ENCODE measurements at places on chromosomes 4 and X. TPM values are rescaled to one million over a fixed set of nuclear protein-coding genes. Genes with fewer than 3 reads are reported as not detected.

ZBTB33 gene
- 16.3 TPM for total RNA-seq

RAB9B gene
- 0.90 TPM for total RNA-seq

SHROOM2 gene
- total RNA-seq, result 8.1 TPM

SASH3 gene
- total RNA-seq, result not detected

XPNPEP2 gene
- not detected for total RNA-seq

IL3RA gene
- total RNA-seq, result not detected

GAGE12H gene
- not detected for total RNA-seq

NRK gene
- total RNA-seq, result 3.6 TPM

HAUS3 gene
- total RNA-seq, result 4.3 TPM

TMEM154 gene
- 0.18 TPM for total RNA-seq

GRCh38 chr4:185839770-185840169, 27.8 kb upstream of the SORBS2 start:
- DNase-seq, result peak; percentile 26

DNA sequence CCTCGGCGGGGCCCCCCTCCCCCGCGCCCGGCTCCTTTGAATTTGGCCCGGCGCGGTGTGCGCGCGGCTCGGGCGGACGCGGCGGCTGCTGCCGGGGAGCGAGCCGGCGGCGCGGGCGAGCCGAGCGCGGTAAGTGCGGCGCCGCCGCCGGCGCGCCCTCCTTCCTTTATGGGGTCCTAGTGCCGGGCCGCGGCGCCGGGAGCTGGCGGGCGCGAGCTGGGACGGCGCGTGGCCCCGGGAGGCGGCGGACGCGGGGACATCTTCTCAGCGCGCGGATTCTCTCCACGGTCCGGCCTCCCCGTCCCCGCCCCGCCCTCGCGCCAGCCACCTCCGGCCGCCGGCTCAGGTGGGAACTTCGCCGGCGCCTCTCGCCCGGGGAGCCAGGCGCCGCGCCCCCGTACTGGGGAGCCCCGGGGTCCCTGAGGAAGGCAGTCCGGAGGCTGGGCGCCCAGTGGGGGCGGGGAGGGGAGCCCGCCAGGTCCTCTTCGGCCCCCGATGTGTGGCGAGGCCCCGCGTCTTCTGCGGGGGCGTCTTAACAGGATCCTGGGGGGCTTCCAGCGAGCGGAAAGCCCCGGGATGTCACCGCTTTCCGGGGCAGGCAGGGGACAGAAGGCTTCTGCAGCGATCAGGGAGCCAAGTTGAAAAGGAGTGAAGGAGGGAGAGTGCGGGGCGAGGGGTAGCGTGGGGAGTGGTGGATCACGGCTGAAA, 98.4 kb upstream of the TENM3 start:
- DNase-seq, result peak; percentile 22

GRCh38 chrX:78886550-78886949, 58.6 kb upstream of the P2RY10 start:
- no peak for DNase-seq

DNA sequence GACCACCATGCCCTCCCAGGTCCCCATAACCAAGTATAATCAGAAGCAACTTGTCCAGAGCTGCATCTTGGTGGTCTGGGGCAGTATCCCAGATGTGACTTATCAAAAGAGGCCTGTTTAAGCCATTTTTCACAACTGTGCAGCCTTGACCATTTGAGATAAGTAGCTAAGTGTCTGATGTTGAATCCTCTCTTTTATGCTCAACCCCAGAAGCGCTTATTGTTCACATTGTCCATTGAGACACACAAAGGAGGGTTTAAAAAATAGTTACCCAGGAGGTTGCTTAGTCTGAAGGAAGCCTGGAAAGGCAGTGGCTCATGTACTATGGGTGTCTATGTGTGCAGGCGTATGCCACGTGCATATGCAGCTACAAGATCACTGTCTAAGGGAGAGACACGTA, 27.0 kb downstream of the ENPP6 start:
- DNase-seq, result no peak

GRCh38 chr4:9989918-9990635, 31.2 kb downstream of the SLC2A9 start:
- no peak for DNase-seq

GRCh38 chr4:142696334-142697122, 149.6 kb downstream of the INPP4B start:
- DNase-seq, result no peak

DNA sequence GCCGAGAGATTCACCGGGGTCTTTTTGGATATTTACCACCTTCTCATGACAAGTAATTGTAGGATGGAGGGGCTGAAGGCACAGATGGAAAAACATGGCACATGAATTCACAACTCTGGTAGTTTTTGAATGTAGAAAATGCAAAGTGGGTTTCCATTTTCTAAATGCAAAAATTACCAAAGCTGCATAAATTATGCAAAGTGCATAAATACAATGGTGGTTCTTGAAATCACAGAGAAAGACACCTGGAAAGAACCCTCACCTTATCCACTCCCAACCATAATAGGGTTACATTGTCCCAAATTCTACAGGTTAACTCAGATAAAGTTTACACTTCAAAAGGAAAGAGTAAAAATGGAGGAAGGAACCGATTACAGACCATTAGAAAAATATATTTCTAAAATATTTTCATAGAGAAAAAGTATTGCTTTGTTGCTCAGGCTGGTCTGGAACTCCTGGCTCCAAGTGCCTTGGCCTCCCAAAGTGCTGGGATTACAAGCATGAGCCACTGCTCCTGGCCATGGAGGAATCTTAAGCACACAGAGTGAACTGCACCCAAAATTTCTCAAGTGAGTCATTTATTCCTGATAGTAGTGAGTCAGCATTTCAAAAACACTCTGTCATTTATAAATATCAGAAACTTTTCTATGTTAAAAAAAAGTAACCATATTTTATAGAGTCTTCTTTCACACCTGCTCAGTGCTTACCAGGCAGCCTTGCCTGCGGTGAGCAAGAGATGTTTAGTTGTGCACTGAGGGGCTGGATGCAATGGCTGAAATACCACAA, 101.4 kb downstream of the FIP1L1 start:
- DNase-seq, result peak; percentile 94

- DNase-seq, result peak; percentile 93
Observed at GRCh38 chr4:29046781-29047180, 1673.4 kb upstream of the PCDH7 start.

GRCh38 chr4:3525532-3526430, 6.4 kb downstream of the LRPAP1 start:
- DNase-seq, result no peak

DNA sequence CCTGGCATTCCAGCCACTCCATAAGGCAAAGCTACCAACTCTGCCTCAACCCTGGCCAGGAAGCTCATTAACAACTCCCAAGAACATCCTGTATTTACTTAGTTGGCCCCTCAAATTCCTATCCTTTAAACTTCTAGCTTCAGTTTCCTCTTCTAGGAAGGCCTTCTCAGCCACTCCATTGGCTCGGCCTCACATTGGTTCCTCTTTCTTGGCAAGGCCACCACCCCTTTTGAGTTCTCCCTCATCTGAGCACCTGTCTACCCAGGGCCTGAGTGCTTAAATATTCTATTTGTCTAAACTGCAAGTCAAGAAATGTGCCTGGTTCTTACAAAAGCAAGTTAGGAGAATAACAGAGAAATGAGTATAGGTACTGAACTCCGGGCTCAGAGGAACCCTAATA, 10.0 kb downstream of the SMC1A start:
- DNase-seq, result no peak

- DNase-seq, result no peak
Observed at GRCh38 chr4:69858690-69859089, 1.3 kb downstream of the SULT1E1 start.

DNA sequence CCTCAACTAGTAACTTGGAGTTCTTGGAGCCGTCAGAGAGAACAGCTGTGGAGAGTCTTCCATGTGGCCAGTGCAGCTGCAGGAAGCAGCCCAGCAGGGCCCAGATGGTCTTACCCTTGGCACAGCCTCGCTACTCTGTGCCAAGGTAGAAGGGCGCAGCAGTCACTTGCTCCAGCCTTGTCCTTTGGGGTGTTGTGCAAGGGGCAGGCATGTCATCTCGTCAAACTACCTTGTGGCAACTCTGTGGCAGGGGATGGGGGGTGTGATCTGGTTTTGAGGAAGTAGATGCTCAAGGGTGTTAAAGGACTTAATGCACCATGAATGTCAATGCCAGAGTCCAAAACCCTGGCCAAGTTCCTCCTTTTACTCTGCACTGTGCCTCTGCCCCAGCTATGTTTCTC, 34.2 kb upstream of the TBC1D14 start:
- DNase-seq, result no peak

GRCh38 chr4:142922720-142923119, 76.6 kb upstream of the INPP4B start:
- DNase-seq, result no peak

DNA sequence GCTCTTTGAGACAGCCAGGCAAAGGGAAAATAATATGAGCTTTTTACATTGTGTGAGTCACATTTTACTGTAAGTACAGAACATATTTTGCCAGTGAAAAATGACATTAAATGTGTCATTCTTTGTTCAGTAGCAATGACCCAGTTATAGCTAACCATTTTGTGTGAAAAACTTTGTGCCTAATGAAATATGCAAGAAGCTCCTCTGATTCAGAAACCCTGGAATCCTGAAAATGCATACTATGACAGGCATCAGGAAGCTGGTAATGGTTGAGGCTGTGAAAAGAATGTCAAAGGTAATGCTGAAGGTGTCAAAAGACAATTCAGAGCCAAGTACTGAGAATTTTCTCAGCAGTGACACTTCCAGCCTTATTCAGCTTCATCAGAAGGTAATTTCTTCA, 549.5 kb upstream of the SMIM31 start:
- peak; percentile 12 for DNase-seq

DNA sequence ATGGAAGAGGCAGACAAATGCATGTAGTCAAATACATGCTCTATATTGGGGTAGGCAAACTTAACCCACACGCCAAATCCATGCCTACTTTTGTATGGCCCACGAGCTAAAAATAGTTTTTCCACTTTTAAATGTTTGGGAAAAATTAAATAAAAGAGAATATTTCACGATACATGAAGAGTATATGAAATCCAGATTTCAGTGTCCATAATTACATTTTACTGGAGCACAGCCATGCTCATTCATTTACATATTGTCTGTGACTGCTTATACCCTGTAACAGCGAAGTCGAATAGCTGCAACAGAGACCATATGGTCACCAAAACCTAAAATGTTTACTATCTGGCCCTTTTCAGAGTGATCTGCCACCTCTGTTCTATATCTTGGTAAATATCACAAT, 257.4 kb upstream of the NOCT start:
- DNase-seq, result no peak

DNA sequence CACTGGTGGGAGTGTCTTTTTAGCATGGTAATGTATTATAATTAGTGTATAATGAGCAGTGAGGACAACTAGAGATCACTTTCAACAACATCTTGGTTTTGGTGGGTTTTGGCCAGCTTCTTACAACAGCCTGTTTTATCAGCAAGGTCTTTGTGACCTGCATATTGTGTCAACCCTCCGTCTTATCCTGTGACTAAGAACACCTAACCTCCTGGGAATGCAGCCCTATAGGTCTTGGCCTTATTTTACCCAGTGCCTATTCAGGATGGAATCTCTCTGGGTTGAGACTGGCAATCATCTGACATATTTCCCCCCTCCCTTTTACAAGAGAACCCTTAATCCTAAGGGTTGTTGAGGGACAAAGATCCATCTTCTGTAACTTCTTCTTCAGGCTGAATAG, 21.9 kb upstream of the ADH4 start:
- no peak for DNase-seq

All from IMR-90 (cell line).